ENCODE measurements at places on chromosomes 1 and 21.

- no peak for DNase-seq
Observed at GRCh38 chr1:232239998-232240397, 389.9 kb downstream of the SIPA1L2 start.

GRCh38 chr1:16986962-16987361 is 6.5 kb upstream of the MFAP2 start:
- DNase-seq = no peak

DNA sequence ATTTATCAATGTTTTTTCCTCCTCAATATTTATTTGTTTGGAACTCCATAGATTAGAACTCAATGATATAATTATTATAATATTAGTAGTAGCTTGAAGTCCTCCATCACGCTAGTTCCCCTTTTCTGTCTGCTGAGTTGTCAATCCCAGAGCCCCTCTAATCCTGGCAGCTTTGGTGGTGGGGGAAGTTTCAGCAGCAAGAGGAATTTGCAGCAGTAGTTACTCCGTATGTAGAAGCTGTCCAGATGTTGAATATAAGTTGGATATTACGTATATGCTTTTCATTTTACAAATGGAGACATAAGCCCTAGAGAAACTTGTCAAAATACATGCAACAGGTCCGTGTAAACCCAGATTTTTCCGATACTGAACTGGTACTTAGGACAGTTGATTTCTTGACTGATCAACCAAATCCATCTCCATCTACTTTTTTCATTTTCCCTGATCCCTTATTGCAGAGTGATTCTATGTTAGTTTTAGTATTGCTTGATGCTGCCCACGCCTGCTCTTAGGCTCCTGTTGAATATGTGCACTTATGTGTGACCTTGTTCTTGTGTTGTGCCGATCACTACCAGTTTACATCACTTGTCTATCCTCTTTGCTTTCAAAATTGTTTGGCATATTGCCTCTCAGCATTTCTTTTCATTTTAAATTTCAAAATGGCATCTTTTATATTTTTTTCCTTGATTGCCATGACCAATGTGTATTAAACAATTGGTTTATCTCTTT is 28.1 kb downstream of the SMAP2 start:
- no peak for DNase-seq

GRCh38 chr1:20555025-20555757 is 2.8 kb downstream of the FAM43B start:
- DNase-seq = no peak

GRCh38 chr21:14312871-14313270 is 70.1 kb downstream of the HSPA13 start:
- DNase-seq = no peak

DNA sequence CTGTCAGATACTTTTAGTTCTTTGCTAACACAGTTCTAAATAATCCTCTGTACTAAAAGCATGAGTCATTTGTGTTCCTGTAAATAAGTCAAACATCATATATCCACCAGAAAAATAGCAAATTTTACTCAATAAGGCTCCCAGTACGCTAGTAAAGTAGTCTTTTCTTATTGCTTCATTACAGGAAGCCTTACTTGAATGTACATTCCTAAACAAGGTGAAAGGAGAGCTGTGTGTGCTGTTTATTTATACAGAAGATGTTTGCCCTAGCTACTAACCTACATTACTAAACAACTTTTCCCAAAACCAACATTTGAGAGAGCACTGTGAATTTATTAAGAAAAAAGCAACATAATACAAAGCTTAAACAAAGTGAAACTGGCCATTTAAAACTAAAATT is 52.0 kb downstream of the ZNHIT6 start:
- DNase-seq = no peak

GRCh38 chr1:167289966-167290365 is 69.3 kb downstream of the POU2F1 start:
- no peak for DNase-seq

DNA sequence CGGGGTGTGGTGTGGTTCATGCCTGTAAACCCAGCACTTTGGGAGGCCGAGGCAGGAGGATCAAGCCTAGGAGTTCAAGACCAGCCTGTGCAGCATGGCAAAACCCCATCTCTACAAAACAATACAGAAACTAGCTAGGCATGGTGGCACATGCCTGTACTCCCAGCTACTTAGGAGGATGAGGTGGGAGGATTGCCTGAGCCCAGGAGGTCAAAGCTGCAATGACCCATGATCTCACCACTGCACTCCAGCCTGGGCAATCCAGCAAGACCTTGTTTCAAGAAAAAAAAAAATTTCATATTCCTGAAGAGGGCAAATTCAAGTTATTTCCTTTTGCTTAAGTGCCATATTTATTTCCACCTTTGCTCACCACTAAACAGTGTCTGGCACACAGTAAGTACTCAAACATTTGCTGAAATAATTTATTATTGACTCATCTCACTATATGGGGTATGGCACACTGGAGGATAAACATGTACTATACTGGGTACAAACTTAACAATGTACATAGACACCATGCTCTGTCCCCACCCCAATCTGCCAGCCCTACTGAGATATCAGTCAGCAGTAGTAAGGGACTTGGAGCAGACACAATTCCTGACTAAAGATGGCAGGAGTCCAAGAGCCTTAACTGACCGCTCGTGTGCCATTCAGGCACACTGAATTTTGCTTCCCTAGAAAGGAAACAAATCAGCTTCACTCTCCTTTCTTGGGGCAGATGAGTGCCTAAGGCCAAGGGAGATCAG is 15.5 kb downstream of the MEAF6 start:
- DNase-seq = no peak

DNA sequence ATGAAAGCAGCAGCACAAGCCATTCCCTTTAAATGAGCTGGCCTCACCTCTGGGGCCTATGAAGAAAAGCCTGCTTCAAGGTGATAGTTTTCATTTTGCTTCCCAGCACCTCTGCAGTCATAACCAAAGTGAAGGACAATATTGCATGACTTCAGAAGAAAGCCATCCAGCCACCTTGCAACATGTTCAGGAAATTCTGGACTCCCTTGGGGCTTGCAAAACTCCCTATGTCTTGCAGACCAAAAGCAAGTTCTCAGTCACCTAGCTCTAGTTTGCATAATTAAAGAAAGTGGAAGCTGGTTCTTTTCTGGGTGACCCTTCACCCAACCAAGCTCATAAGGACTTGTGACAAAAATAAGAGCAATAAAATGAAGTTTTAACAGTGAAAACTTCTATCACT is 87.6 kb downstream of the GFI1 start:
- no peak for DNase-seq

DNA sequence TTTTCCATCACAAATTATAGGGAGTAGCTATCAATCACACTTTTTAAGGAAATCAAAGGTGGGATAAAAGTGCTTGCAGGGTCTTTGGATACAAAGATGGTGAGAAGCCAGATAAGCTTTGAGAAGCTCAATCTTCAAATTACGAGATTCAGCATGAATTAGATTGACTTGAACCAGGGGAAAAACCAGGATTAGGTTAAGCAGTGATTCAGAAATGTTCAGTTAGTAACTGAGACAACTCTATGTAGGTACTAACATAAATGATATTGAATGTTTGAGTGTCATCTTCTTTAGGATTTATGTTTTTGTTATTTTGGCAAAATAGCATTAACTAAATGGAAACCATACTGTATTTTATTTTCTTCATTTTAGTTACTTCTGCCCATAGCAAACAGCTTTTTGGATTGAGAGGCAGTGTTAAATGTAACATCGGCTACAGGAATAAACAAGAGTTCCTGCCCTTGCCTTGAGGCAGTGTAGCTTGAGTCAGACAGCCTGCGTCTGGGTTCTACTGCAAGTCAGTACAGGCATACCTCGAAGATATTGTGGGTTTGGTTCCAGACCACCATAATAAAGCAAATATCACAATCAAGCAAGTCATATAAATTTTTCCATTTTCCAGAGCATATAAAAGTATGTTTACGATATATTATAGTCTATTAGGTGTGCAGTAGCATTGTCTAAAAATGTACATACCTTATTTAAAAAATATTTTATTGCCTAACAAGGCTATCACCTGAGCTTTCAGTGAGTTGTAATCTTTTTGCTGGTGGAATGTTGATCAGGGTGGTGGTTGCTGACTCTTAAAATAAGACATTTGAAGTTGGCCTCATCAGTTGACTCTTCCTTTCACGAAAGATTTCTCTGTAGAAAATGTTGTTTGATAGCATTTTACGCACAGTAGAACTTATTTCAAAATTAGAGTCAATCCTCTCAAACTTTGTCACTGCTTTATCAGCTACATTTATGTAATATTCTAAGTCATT is 36.9 kb upstream of the BACH1 start:
- no peak for DNase-seq

DNA sequence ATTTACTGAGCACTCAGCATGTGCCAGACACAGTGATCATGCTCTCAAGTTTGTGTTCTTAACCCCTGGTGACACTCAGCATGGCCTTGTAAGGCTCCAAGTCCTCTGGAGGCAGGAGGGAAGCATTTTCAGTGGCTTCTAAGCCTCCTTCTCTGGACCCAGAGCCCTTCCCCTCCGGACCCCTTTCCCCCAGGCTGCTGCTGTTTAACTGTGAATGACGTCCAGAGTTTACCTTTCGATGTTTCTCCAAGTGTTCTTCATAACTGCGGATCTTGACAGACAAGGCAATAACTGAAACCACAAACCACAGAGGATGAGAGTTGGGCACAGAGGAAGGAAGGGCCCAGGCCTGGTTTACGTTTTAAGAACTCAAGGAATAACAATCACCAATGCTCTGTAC is 6.5 kb downstream of the MRPS15 start:
- no peak for DNase-seq

DNA sequence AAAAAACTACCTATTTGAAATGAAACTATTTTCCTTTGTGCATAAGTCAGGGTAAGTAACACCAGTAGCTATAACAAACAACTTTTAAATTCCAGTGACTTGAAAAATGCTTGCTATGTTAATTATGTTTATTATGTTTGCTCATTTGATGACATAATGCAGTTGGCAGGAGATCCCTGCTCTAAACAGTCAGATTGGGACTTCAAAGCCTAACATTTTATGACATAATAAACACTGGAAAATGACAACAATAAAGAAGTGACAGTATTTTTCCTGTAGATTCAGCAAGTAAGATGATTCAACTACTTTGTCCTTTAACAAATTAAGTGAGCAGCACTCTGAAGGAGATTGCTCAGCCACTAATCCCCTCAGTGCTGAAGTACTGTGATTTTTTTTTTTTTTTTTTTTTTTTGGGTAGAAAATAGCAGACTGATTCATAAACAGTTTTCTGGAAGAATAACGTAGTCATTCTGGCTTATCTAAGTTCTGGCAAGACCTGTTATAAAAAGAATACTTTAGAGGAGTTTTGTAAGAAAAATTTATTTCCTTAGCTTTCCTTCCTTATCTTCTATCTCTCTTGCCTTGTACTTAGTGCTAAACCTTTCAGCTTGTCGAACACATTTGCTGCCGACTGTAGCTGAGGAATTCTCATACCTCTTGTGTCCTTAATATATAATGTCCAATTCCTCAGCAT is 207.2 kb downstream of the PTGER3 start:
- no peak for DNase-seq

DNA sequence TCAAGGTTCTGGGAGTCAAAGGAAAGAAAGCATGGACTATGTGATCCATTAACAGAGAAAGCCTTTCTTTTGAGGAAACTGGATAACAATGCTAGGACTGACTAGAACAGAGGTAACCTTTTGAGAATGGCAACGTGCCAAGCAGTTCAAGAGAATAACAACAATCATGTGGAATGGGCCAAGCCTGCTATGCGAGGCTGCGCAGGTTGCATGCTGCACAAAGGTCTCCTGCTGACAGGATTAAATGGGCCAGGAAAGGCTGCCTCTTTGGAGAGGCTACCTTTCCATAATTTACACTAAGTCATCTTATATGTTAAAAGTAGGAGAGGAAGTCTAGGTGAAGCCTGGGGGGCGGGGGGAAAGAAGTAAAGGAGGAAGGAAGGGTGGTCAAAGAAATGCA is 5.8 kb downstream of the PCNX2 start:
- DNase-seq = no peak

GRCh38 chr1:64187646-64188045 is 15.8 kb upstream of the UBE2U start:
- DNase-seq = no peak

DNA sequence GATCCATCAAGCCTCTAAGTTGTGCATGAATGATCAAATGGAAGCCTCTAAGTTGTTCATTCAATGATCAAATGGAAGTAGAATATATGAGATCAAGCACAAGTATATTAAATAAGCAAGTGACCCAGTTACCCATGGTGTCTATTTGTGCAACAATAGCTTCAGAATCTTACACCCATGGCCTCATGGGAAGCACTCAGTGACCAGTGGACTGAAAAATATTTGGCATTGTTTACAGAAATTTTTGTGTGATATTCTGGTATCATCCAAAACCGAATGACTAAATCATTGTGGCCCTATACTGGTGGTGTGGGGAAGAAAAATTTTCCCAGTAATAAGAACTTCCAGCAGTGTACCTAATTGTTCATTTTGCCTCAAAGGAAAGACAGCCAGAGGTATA is 46.6 kb downstream of the DUSP10 start:
- no peak for DNase-seq

- DNase-seq = peak; percentile 49
Observed at GRCh38 chr1:75233302-75233929, 99.2 kb downstream of the LHX8 start.

DNA sequence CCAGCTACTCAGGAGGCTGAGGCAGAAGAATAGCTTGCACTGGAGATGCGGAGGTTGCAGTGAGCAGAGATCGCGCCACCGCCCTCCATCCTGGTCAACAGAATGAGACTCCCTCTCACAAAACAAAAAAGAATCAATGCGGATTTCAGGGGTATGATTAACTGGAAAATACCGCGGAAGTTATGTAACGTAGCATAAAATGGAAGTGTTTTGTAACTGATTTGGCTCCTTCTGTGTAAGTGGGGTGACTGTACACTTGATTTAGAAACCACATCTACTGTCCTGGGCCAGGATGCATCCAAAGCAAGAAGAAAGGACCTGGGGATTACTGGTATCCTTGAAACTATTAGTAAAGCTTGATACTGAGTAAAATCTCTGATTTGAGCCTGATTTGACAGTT is 3.1 kb upstream of the VAMP4 start:
- DNase-seq = no peak

- peak; percentile 62 for DNase-seq
Observed at GRCh38 chr21:38295997-38296764, 39.4 kb downstream of the KCNJ15 start.

GRCh38 chr1:165259236-165259635 is 97.3 kb downstream of the LMX1A start:
- DNase-seq = no peak

- DNase-seq = no peak
Observed at GRCh38 chr1:222784916-222785315, 29.9 kb upstream of the DISP1 start.

DNA sequence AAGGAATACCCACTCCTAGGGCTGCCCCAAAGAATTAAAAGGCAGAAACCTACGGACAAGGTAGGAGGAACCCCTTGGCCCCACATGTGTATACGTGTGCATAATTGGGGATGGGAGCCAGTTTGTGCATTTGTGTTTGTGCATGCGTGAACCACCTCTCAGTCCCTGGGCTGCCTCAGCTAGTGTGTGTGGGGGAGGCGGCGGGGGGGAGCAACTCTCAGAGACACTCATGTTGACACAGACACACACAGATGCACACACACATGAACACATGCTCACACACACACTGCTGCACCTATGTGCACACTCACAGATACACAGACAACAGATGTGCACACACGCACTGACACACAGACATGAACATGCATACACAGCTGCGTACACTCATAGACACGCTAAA is 5.1 kb downstream of the LDLRAD1 start:
- no peak for DNase-seq

All from kidney capillary endothelial cell (primary cell).